NCI-H1694 (cell line): ENCODE measurements at places on chromosomes 7 and 10.

DNA sequence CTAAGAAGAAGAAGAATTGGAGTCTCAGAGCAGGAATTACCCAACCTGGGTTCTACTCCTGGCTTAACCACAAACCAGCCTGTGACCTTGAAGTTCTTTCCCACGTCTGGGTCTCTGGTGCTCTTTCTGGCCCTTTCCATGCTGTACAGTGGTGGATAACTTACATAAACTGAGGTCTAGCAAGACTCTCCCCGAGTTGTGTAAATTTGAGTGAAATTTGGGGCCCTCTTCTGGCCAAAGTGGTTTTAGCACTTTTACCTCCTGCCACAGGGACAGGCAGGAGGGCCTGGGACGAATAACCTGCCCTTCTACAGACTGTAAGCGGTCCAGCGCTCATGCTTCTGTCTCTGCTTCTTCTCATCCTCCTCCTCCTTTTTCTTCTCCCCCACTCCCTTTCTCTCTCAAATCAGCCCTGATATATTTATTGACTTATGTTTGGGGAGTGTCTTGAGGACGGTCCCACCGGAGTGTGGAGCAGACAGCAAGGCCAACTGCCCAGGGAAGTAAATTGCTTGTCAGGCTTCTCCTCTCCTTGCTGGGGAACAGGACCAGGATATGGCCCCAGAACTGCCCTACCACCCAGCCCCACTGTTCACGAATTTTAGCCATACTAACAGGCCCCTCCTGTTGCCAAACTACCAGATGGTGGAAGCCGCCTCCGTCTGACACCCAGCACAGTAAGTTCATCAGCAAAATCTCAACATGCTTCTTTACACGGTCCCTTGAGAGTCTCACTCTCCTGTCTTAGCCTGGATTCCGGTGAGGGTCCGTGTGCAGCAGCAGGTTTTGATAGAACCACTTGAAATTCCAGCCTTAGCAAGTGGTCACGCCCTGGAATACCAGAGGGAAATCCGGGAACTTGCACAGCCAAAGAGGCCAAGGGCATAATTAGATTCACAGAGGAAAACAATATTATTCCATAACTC lies 4.0 kb upstream of the SH3PXD2A start:
- peak; percentile 55 for DNase-seq

DNA sequence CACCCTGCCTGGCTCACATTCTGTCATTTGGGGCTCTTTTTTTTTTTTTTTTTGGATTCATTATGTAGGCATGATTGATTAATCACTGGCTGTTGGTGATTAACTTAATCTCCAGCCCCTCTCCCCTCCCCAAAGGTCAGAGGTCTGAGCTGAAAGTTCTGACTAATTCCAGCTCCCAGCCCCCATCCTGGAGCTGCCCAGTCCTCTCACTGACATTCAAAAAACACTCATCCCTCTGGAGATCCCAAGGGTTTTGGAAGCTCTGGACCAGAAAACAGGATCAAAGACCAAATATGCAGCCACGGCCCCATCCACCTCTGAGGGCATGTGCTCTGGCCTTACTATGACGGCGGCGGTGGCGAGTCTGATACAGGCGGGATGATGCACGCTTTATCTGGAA lies 53.8 kb downstream of the RBM17 start:
- DNase-seq: no peak

DNA sequence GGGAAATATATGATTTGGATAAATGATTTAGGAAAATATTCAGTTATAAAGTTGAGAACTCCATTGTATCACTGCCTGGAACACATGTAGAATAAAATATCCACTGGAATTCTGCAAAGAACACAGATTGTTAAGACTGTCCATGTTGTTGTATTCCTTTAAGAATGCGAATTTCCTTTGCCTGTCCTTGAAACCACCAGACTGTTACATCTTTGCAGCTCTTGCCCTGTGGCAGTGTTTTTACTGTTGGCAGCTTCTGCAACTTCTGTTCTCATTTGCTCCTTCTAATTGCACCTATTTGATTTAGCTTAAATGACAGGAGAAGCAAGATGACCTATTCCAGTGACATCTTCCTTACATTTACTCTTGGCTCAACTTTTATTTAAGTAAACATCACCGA lies 39.7 kb downstream of the MALSU1 start:
- no peak for DNase-seq

DNA sequence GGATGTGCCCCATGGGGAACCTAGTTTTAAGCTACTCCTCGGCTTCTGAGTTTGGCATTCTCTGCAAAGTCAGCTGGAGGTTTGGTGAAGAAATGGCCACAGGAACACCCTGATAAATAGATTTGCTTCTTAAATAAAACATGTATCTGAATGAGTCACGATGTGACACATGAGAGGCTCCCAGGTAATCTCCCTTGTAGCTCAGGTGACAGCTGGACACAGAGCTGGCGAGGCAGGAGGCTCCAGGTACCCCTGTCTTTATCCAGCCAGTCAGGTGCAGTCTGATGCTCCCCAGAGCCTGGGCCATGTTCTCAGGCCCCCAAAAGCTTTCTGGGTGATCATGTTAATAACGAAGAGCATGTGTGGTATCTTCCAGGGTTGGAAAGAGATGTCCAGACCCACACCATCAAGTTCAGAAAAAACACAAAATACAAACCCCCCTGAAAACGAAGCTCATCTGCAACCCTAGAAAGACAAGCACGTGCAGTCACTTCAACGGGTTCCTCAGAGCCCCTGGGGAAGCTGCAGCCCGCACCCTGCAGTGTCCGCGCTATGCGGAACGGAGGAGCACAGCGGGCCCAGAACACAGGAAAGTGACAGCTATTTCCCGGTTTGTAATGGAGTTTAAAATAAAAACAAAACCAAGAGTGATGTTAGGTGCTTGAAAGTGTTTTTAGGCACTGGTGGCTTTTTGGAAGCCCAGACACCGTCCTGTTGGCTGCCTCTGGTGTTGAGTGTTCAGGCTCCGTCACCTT lies 69.4 kb downstream of the ZRANB1 start:
- no peak for DNase-seq

- no peak for DNase-seq
These were observed 763.6 kb downstream of the PHTF2 start for GRCh38 chr7:78562191-78562590.

DNA sequence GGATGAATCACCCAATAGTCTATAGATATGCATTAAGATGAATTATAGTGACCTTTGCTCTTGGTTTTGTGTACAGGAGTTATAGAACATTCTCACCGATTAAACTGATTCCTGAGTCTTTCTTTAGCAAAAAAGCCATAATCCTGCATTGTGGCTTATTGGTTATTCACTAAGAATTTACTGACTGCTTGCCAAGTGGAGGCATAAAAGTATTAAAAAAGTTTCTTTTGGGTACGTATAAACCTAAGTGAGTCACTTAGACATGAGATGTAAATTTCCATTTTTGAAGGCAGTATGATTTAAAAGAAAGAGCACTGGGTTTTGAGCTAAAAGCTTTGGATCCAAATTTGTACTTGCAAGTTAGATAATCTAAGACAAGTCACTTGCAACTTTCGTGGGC lies 100.7 kb downstream of the CDK6 start:
- DNase-seq: no peak

DNA sequence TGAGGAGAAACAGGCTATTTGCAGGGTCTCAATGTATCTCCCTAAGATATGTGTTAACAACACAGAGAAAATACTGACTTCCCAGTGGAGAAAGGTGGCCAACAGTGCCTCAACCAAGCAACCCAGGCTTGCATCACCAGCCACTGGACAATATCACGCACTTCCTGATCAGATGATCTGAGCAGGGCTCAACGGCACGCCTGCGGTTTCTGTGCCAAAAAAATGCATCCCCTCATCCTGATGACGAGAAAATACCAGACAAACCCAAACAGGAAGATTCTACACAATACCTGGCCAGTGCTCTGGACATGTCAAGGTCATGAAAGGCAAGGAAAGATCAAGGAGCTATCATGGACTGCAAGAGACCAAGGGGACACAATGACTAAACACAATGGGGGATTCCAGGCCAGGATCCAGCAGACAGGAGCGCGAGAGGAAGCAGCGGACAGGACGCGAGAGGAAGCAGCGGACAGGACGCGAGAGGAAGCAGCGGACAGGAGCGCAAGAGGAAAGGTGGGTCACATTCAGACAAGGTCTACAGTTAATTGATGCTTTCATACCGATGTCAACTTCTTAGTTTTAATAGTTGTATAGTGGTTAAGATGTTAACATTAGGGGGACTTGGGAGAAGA lies 51.1 kb downstream of the GNA12 start:
- DNase-seq: no peak

DNA sequence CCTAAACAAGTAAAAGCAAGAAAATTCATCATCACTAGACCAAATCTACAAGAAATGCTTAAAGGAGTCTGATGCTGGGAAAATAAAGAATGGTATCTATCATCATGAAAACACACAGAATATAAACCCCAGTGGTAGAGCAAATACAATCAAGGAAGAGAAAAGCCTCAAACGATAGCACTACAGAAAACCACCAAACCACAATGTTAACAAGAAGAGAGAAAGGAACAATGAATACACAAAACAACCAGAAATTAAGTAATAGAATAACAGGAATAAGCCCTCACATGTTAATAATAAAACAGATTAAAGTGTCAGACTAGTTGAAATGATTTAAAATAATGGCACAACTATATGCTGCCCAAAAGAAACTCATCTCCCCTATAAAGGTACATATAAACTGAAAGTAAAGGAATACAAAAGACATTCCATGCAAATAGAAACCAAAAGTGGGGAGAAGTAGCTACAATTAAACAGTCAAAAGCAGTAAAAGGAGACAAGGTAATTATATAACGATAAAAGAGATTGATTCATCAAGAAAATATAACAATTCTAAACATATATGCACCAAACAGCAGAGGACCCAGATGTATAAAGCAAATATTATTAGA lies 77.3 kb downstream of the JMJD1C start:
- no peak for DNase-seq

- no peak for DNase-seq
These were observed 112.8 kb downstream of the KLF6 start for GRCh38 chr10:3672220-3672619.

DNA sequence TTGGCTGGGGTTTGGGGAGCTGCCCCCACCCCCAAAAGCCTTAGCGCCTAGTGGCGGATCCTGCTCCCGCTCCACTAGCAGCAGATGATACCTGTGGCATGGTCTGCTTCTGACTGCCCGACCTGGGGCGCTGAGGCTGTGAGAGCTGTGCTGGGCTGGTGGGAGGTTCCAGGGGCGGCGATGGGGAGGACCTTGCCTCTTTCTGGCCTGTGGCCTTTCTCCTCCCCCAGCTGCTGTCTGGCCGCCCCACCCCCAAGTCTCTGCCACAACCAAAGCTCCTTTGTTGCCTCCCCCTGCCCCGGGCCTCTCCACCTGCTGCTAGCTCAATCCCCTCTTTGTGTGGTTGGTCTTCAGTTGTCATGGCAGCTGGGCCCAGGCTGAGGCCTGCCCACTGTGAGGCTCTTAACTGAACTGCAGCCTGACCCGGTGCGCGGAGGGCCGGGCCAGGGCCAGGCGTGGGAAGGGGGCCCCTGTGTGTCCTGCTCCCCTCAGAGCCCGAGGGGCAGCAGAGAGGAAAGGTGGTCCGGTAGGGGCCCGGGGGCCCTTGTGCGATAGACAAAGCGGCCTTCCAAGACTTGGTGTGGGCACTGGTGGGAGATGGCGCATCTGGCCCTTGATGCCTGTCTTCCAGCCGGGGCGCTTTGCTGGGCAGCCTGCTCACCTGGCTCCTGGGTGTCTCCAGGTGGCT lies 4.7 kb downstream of the ZNF775 start:
- no peak for DNase-seq

GRCh38 chr10:47264797-47265281 lies 35.2 kb upstream of the GDF10 start:
- no peak for DNase-seq

DNA sequence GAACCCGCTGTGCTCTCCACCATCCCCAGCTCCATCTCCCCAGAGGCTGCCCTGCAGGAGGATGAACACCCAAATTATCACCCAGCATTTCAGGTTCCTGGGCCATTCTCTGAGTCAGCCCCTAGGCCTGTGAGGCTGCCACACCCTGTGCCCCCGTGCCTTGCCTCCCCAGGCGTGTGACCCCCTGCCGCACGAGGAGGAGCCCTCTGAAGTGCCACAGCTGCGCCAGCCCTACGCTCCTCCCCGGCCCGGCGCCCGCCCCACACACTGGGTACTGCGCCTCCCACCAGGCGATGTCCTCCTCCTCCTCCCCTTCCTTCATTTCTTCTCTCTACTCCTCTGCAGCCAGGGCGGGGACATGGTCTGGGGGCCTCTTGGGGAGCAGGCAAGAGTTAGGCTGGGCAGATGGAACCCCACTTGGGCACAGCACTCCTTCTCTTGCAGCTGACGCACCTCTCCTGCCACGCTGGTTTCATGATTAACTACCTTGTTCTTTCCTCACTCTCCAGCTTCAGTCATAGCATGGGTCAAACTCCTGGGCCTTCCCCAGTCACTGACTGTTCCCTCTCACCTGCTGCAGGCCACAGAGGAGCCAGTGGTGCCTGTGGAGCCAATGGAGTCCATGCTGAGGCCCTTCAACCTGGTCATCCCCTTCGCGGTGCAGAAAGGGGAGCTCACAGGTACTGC lies 12.7 kb upstream of the ATP6V1F start:
- DNase-seq: no peak

DNA sequence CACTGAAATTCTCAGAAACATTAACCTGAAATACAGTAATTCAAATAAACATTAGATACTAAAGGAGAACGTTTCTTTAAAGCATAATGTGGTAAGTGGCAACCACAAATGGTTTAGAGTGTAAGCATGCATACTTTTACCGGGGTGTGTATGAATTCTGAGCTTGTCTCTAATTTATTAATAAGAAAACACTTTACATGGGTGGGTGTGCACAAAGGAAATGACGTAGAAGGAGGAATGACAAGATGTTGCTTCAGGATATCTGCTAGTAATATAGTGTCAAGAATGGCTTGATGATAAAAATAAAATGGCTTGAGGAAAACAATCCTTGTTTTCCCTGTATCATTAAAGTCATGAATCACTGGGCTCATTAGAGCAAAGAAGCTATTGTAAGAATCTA lies 92.5 kb downstream of the ARL4A start:
- DNase-seq: no peak

DNA sequence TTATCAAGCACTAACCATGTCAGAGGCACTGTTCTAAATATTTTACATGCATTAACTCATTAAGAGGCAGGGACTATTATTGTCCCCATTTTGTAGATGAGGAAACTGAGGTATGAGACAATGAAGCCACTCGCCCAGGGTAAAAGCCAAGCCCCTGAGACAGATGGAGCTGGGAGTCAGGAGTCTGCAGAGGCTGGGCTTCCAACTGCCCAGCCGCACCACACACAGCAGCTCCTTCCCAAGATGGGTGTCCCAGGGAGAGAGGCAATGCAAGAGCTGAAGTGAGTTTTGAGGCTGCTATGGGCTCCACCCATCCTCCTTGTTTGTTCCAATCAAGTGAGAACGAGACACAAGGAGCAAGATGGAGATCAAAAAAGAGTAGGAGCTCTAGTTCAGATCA lies 244.2 kb downstream of the KCNMA1 start:
- no peak for DNase-seq
